Coronary artery (tissue), 2 donors: ENCODE measurements at places on chromosomes 4 and X.

DNA sequence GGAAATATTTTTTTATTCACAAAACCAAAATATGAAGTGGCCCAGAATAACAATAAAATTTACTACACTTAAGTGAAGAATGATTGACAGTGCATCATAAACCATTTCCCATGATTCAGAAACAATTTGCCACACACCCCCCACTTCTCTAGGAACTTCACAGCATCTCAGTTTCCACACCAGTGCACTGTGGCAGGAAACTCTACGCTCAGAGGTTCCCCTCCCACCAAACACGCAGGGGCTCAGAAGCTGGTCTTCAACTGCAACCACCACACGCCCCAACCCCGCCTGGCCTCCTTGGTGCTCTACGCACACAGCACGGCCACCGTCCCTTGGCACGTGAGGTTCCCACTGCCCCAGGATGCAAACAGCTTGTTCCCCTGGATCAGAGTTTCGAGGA lies 63.7 kb downstream of the ZFYVE28 start:
- no peak for DNase-seq

DNA sequence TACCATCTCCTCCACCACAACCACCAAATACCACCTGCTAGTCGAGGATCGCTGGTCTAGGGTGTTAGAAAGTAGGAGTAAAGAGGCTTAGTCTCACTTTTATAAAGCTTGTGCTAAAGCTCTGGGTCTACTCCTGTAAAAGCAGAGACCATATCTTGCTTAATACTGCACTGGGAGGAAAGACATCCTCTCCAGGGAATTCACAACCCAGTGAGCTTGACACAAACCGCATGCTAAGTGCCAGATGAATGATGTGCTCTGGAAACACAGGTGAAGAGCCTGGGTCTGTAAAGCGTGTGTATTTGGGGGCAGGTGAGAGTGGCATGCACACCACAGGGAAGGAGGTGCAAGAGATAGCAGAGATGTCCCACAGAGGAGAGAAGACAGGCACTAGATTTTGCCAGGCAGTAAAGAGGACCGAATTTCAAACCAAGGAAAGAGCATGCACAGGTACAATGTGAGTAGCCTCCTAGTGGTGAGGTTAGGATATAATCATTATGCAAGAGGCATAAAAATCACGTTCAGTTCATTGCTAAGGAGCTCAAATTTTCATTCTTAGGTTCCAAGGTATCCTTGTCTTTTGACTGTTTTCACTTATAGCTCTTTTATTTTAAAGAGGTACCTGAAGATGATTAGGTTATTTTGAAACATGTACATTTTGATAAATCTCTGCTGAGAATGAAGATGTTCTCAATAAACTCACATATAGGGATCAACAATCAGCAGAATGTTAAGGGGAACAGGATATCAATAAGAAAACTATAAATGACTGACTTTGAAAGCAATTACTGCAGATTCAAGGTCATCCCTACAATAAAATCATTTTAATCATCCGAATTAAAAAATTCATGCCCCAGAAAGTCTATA lies 20.7 kb downstream of the TAPT1 start:
- DNase-seq, result no peak

- DNase-seq, result no peak
Observed at GRCh38 chrX:20267607-20267930, 860 bp upstream of the RPS6KA3 start.

GRCh38 chr4:113711883-113712662 lies 49.5 kb downstream of the CAMK2D start:
- no peak for DNase-seq

GRCh38 chr4:143667461-143667860 lies 33.0 kb downstream of the FREM3 start:
- no peak for DNase-seq

- DNase-seq, result no peak
Observed at GRCh38 chr4:79516114-79516513, 108.1 kb upstream of the GK2 start.

GRCh38 chr4:182000077-182000476 lies 243.1 kb upstream of the TENM3 start:
- DNase-seq, result no peak

DNA sequence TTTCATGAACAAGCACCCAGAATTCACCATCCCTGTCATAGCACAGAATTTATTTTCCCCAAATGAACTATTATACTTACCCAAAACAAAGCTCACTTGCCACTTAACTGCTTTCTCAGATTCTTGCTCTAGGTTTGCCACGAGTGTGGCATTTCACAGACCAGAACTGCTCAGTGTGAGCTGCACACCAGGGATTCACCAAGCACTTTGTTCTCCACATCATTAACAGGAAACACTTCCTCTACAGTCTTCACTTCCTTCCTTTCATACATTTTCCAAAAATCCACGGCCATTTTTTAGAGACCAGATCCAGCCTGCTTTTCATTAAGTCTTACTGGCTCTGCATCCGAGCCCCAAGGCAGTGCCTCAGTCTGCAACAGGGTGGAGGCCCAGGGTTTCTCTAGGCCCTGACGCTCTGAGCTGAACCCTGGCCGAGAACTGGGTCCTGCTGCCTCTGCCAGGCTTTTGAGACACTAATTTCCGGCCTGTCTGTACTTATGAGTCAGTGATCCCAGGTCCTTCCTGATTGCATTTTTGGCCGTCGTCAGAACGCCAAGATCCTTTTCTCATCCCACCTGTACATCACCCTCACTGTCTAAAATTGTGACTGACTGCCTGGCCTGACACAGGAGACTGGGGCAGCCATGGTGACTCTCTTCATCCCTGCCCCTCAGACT lies 67.6 kb upstream of the MTNR1A start:
- no peak for DNase-seq
